Heart left ventricle (tissue), 16 donors: ENCODE measurements at places on chromosomes 4 and X. TPM values are rescaled to one million over a fixed set of nuclear protein-coding genes. Genes with fewer than 3 reads are reported as not detected.
A peak's percentile ranks its signal among the peaks of the same experiment; 100 is the strongest.

- no peak overlapping the region for H3K27ac ChIP-seq
- no peak overlapping the region for H3K4me3 ChIP-seq
- DNase-seq, result no peak
Measured at GRCh38 chrX:16240231-16240905, 73.1 kb downstream of the MAGEB17 start.

DNA sequence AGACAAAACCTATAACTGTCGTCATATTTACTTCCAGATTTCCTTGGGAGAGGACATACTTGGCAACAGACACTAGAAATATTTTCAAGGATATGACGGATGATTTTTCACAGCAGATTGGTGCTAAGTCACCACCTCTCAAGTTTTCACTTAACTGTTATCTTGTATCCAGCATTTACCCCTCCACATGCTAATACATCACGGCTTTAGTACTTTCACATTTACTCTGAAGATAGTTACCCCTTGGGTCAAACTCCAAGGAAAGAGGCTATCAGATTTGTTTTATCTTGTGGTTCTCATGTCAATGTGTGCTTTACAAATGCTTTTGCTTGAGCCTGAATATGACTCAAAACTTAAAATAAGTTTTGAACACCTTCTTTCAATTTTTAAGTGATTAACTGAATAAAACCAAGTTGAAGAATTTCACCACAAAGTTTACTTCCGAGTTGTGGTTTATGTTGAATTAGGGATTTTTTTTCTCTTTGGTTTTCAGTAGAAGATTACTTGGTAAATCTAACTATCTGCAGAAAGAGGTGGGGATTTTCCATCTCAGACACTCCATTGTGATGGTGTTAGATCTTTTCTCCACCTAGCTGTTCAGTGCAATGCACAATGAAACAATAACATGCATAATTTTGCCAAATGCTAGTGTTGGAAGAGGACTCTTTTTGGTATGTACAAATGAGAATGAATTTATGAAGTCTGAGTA, 75.4 kb upstream of the FAT1 start:
- no peaks in the 10 kb centered on the region for H3K27me3 ChIP-seq
- H3K27ac ChIP-seq, result no peak overlapping the region
- no peak for DNase-seq
- H3K36me3 ChIP-seq, result no peaks in the 10 kb centered on the region

DNA sequence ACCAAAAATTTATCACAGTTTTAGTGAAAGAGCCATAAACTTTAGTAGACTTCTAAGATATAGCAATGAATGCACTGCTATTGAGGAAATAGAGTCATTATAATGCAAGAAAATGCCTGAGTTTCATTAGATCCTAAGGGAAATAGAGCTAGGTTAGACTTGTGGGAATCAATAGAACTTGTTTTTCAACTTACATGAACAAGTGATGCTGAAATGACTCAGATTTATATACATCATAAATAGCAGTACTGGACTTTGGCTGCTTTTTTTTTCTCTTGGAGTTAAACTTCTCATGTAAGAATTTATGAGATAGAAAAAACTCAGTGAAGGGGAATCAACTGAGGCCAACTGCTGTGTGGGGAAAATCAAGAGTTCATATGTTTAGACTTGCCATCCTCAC, 216.5 kb upstream of the AADAT start:
- no peak for DNase-seq
- no peaks in the 10 kb centered on the region for H3K27me3 ChIP-seq
- no peak overlapping the region for H3K27ac ChIP-seq

The CT47B1 gene
- total RNA-seq, result not detected

The ALB gene
- 3.3 TPM for total RNA-seq

The ERCC6L gene
- total RNA-seq, result 0.16 TPM

The KCND1 gene
- total RNA-seq, result 0.50 TPM

The TAB3 gene
- total RNA-seq, result 17.5 TPM

- H3K27ac ChIP-seq, result peak overlapping the region; percentile 71
- no peaks in the 10 kb centered on the region for H3K36me3 ChIP-seq
- H3K4me3 ChIP-seq, result no peak overlapping the region
Measured at GRCh38 chr4:6180841-6181631, 19.3 kb downstream of the JAKMIP1 start.
